ENCODE measurements at places on chromosomes 7 and 10.

GRCh38 chr7:1134951-1135350 is 25.0 kb downstream of the ZFAND2A start:
- DNase-seq, result no peak

- DNase-seq, result no peak
These were observed 35.4 kb downstream of the TBATA start for GRCh38 chr10:70749756-70750155.

DNA sequence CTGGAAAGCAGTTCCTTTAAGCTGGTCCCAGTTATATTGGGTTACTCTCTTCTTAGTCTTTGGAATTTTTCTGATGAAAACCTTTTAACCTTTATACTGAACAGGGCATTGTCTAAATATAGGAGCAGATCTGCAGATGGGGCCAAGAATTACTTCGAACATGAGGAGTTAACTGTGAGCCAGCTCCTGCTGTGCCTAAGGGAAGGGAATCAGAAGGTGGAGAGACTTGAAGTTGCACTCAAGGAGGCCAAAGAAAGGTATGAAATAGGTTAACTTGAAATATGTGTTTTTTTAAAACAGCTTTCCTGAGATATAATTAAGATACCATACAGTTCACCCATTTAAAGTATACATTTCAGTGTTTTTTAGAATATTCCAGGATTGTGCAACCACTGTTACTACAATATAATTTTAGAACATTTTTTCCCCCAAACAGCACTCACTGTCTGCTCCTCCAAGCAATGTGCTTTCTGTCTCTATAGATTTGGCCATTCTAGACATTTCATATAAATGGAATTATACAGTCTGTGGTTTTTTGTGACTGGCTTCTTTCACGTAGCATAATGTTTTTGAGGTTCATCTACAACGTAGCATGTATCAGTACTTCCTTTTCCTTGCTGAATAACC is 18.9 kb downstream of the OPTN start:
- DNase-seq, result no peak

- no peak for DNase-seq
These were observed 48.2 kb upstream of the NPTX2 start for GRCh38 chr7:98568891-98569290.

- DNase-seq, result no peak
These were observed 23.2 kb downstream of the STMP1 start for GRCh38 chr7:135685306-135686084.

DNA sequence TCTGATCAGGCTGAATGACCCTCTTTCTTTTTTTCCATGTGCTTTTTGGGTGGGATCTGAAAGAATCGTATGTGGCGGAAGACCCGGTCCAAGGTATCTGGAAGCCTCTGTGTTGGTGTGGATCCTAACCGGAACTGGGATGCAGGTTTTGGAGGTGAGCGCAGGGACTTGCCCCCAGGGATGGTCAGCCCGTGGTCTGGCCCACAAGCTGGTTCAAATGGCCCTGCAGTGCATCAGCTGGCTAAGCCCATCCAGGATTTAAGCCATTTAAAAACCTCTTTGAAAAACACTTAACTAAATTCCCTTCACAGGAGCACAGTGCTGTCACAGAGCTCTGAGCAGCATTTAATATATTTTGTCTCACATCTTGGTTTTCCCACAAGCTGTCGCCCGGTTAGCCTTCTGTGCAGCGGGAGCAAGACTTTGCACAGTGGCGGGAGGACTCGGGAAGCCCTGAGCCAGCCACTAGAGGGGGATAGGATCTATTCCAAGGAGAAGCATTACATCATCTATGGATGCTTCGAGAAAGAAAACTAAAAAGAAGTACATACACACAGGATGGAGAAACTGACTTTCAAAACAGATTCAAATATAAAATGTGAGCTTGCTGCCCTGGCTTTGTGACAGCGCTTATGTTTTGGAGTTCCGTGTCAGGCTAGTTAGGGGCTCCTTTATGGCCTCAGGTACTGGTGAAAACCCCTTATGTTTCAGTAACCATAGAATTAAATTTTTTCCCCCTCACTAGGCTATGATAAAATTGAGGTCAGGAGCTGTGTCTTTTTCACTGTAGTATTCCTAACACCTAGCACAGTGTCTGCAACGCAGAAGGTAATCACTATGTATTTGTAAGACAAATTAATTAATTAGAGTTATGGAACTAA is 11.3 kb downstream of the CPA2 start:
- peak; percentile 47 for DNase-seq

- DNase-seq, result no peak
These were observed 18.5 kb downstream of the EIF3B start for GRCh38 chr7:2373124-2373556.

DNA sequence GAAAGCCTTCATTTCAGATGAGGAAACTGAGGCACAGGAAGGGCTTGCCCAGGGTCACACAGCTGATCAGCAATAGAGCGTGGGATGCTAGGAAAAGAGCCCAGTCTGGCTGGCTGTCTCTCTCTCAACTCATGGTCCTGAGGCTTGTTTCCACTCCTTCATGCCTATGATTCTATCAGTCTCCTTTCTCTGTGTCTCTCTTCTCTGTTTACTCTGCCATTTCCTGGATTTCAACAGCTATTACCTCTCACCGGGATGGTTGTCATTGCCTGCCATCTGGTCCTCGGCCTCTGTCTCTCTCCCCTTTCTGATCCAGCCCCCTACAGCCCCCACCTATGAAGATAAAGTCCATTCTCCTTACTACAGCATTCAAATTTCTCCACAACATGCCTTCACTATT is 93.3 kb upstream of the AGBL3 start:
- no peak for DNase-seq

DNA sequence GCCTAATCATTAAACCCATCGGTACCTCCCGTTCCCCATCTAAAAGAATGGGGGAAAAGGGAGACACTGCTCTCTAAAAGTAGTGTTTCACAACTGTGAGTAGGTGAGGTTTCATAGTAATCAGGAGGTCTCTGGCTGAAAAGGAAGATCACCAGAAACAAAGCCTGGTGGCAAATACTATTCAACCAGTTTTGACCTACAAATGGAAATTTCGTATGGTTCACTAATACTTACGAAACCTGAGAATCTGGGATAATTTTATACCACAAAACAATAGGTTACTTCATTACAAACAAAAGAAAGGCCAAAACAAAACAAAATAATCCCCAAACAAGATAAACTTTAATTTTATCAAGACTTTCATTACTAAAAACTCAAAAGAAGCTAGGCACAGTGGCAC is 28.4 kb upstream of the ANLN start:
- DNase-seq, result no peak

DNA sequence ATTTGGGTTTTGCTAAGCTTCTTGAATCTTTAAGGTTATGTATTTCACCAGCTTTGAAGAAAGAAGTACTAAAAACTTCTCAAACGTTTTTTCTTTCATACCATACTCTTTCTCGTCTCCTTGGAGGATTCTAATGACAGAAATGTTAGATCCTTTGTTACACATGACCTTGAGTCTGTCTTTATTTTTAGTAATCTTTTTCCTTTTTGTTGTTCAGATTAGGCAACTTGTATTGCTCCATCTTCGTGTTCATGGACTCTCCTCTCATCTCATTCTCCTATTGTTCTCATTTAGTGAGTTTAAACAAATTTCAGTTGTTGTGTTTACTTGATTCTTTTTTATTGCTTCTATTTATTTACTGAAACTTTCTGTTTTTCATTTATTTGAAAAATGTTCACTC is 73.7 kb downstream of the WDFY4 start:
- DNase-seq, result no peak

GRCh38 chr10:118501171-118501570 is 94.3 kb downstream of the PRLHR start:
- no peak for DNase-seq

- DNase-seq, result peak; percentile 74
These were observed 1.2 kb upstream of the SGCE start for GRCh38 chr7:94656925-94657731.

DNA sequence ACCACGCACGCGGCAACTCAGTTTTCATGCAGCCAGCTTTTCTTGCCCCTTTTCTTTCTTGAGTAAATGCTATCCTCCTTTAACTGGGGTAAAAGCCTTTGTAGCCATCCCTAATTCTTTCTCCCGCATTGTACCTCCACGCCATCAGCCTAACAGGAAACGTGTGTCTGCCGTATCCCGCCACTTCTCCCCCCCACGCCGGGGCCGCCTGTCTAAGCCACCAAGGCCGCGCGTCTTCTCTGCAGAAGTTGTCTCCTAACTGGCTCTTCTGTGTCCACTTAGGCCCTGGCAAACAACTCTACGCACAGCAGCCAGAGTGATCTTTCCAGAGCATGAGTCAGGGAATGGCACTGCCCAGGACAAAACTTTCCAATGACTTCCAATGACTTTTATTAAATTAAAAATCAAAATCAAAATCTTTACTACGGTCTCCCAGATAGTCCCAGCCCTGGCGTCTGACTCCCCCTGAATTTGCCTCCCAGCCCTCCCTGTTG is 74.6 kb downstream of the XRCC2 start:
- DNase-seq, result no peak

DNA sequence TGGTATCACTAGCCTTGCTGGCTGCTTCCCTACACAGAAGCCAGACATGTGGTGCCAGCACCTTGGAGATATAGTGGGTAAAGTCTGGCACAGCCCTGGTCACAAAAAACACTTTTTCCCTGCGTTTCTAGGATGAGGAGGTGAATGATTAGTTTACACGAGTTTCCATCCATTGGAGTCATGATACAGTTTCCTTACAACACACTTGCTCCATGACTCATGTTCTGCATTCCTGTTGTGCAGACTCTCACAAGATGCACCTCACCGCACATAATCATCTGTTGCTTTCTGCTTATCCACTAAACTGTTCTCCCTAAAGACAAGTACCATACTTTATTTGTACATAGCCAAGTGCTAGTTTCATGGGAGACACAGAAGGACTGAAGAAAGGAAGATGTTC is 747.1 kb upstream of the GALNT17 start:
- no peak for DNase-seq

DNA sequence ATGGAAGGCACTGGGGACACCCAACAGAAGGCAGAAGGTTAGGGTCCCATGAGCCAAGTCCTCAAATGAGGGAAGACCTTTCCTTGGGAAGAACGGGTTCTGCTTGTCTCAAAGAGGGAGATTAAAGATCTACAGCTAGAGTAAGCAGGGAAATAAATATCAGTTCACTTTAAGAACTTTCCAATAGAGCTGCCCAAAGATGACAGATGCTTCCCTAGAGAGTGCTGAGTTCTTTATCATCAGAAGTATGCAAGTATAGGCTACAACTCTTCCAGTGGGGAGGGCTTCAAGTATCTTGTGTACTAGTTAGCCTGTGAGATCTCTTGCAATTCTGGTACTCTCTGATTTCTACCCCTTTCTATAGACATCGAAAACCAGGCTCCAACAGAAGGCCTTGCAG is 39.4 kb downstream of the EMX2 start:
- no peak for DNase-seq

DNA sequence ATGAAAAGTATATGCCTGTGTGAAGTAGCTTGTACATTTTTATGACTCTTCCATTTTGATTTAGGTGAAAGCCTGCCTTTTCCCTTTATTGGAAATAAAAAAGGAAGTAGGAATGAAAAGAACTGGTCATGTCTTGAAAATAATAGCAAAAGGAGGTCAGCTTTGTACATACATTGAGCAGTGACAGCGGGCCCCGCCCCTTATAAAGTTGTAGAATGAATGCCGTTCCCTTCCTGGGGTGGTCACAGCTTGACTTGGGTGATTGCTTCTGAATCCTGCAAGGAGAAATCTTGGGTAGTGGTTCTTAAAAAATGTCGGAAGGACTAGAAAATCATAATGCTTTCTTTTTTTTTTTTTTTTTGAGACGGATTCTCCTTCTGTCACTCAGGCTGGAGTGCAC is 31.7 kb downstream of the CAMK1D start:
- no peak for DNase-seq

DNA sequence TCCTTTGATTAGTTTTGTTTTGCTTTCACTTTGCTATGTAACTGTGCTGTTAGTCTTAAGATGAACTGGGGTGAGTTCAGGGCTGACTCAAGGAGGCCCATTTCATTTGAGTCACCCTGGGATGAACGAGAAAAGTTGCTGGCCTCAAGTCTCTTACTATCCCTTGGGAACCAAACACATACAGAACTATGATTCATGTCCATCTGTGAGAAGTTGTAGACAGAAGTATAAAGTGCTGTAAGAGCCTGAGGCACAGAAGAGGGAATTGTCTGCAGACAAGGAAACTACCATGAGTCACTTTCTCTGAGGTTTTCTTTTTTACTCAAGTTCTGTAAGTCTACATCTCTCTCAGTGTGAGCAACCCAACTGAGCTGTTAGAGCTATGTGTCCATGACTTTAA is 179.8 kb upstream of the CSTF2T start:
- peak; percentile 62 for DNase-seq

- DNase-seq, result no peak
These were observed 28.6 kb downstream of the EEPD1 start for GRCh38 chr7:36181668-36182067.

- DNase-seq, result peak; percentile 86
These were observed 880 bp upstream of the ELN start for GRCh38 chr7:74026903-74027682.

GRCh38 chr10:86103391-86104101 is 263.0 kb downstream of the GRID1 start:
- DNase-seq, result no peak

All from OCI-M1 (cell line).